Left ventricle myocardium inferior (tissue), 1 donor: ENCODE measurements at places on chromosomes 1 and 21. TPM values are rescaled to one million over a fixed set of nuclear protein-coding genes. Genes with fewer than 3 reads are reported as not detected.

- DNase-seq, result no peak
Observed at GRCh38 chr1:222769181-222769580, 32.2 kb downstream of the FAM177B start.

DNA sequence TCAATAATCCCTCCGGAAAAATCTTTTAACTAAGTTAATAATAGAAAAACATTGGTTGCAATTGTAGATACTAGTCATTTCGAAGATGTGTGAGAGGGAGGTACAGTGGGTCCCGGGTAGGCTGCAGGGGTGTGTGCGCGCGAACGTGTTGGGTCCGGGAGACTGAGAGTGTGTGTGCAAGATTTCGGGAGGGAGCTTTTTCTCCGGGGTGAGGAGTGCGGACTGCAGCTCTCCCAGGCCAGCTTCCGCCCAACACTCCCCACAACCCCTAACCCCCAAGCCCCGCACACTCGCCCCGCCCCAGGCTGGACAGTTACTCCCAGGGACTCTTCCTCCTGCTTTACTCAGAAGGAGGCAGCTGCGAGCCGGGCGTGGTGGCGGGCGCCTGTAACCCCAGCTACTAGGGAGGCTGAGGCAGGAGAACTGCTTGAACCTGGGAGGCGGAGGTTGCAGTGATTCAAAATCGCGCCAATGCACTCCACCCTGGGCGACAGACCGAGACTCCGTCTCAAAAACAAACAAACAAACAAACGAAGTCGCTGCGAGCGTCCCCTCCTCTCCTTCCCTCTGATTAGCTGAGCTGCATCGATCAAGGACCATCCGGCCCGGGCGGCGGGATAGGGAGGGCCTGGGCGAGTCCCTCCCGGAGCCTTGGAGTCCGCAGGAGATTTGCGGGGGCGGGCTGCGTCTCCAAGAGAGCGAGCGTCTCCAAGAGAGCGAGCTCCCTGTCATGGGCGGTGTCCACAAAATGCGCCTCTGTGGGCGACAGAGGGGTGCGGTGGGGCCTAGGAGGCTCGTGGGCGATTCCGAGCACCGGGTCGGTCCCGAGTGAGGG, 28.3 kb upstream of the PPM1J start:
- DNase-seq, result no peak

The NPHS2 gene
- not detected for total RNA-seq

GRCh38 chr1:24101796-24102586, 9.9 kb downstream of the MYOM3 start:
- no peak for DNase-seq

The FCRL5 gene
- total RNA-seq, result not detected

GRCh38 chr1:59006289-59006658, 222.4 kb upstream of the JUN start:
- no peak for DNase-seq

The C4BPA gene
- total RNA-seq, result not detected

DNA sequence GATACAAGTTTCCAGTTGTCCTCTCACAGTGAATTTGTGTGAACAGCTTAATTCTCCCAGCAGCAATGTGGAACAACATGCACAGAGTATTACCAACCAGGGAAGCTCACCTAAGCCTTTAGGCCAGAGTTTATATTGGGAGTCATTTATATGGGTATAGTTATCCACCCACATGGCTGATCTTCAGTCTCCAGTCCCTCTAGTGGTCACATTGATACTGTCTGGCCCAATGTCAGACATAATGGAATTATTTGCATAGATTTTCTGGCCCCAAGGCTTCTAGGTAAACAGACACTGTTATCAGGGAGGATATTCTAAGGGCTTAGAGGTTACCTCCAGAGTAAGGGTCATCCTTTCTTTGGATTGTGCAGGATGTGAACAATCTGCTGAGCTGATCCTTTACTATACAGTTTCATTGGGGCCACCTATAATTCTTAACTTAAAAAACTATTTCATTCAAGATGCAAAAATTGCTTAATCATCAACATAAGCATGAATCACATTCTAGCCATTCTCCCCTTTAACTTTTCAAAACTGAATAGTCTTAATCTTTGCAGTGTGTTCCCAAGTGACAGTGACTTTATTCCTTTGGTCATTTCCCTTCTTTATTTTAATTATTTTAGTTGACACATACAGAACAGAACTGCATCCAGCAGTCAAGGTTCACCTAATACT, 210.9 kb downstream of the LTN1 start:
- DNase-seq, result no peak

DNA sequence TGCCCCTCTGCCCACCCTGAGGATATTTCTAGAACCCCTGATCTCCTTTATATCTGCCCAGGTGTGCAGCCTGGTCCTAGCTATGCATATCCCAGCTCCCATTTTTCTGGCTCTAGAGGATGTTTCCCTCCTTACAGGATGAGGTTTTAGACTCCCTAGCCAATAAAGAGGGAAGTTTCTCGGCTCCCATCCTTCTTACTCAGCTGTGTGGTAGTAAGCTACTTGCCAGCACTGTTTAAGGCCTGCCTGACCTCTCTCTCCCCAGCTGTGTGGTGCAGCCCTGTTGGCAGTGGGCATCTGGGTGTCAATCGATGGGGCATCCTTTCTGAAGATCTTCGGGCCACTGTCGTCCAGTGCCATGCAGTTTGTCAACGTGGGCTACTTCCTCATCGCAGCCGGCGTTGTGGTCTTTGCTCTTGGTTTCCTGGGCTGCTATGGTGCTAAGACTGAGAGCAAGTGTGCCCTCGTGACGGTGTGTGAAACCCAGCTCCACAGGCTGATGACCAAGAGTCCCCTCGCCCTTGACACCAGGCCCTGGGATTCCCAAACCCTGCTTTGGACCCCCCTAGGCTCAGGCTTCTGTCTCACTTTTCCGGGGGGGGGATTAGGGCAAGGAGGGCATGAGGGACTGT, 7.8 kb upstream of the P3R3URF start:
- DNase-seq, result no peak

The AMY2A gene
- not detected for total RNA-seq

- no peak for DNase-seq
Observed at GRCh38 chr1:208204779-208205178, 39.4 kb downstream of the PLXNA2 start.

The PTPRC gene
- 7.5 TPM for total RNA-seq

- no peak for DNase-seq
Observed at GRCh38 chr1:236568285-236568894, 35.9 kb downstream of the HEATR1 start.

GRCh38 chr21:46600305-46600704, 4.6 kb downstream of the S100B start:
- DNase-seq, result no peak

DNA sequence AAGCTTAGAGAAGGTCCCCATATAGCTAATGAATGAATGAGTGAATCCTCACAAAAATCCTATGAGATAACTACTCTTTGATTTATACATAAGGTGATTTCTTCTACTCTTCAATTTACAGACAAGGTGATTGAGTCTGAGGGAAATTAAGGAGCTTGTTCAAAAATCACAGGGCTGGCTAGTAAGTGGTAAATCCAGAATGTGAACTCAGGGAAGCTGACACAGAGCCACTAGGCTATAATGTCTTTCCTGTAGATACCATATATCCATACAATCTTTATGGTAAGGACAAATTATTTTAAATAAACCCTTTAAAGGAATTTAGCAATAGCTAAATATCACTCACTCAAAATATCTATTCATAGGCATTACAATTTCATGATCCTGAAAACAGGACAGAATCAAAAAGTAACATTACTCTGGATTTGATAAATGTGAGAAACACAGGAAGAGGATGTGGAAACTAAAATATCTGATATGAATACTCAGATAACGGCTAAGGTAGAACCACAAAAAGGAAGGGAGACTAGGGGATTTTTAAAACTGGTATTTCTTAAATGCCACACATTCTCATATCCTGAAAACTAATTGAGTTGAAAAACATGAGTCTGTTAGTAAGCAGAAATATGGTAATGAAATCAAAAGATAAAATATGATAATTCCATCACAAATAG, 108.2 kb downstream of the NBPF12 start:
- DNase-seq, result no peak

The CAPN8 gene
- not detected for total RNA-seq

The HUNK gene
- 0.44 TPM for total RNA-seq

DNA sequence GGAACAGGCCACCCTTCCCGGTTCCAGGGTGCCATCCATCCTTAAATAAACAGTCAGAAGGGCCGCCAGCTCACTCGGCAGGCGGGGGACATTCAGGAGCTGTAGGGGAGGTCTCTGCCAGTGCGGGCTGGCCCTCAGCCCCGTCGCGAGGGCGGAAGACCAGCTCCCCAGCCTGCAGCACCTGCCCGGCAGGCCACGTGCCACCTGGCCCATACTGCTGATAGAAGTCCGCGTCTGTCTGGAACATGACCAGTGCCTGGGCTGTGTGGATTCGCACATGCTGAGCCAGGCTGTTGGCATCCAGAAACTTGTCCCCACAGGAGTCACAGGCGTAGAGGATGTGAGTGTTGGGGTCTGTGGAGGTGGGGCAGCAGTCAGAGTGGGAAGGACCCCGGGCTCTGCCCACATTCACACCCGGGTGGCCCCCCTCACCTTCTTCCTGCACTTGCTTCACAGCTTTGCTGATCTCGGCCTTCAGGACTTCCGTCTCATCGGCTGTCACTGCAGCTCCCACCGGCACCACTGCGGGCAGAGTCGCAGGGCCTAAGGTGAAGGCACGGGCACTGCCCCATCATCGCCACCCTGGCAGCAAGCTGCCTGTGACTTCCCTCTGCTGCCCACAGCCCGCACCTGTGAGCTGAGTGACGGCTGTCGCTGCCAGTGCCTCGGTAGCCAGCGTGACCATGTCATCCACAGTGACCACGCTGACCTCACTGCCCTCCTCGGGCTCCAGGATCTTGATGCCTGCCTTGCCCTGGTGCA, 33.8 kb downstream of the ZBTB17 start:
- DNase-seq, result no peak

DNA sequence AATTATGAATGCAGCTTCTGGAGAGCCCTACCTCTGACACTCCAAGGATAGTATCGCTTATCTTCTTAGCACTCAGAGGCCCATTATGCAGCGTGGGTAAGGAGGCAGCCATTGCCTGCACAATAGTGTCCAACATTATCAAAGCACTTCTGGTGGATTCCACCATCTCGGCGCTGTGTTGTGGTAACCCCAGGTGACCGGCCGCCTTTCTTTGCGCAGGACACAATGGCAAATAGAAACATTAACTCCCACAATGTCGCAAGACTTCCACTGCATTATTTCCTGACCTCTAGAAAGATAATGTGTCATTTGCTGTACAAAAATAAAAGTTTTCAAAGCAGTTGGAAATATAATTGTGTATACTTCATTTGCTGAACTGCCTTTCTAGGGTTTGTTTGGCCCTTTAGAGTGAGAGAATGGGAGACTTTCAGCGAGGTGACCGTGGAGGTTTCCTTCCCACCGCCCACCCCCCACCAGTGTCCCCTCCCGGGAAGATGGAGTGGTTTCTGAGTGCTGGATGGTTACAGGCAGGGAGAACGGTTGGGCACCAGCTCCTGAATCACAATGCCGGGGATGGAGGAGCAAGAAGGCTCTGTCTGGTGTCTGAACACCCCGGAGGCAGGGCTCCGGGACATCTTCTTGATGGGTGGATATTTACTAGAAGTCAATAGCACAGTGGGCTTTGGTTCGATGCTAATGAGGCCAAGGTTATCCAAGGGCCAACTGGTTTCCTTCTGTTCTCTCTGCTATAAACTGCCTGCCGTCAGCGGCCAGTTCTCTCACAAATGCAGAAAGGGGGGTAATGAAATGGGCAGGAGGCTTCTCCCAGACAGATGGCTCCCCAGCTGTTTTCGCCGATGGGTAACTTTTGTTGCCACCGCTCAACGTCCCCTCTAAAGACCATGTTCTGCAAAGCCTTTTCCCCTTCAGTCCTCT, 215.4 kb upstream of the PROX1 start:
- DNase-seq, result no peak

The HIVEP3 gene
- total RNA-seq, result 5.7 TPM

DNA sequence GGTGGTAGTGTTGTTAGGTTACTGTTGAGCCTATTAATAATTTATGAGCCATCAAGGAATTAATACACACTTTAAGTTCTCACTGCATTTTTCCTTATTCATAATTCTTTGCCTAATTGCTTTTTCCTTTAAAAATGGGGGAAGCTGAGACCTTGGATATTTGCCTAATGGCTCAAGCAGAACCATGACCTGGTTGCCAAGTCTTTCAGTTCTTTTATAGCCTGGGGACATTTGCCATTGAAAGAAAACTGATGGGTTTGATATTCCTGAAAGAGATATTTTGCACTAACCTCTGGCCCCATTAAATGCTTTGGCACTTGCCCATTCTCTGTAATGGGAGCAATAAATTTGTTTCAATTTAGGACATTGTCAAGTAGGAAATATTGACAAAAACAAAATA, 18.5 kb upstream of the LRRC53 start:
- DNase-seq, result no peak

DNA sequence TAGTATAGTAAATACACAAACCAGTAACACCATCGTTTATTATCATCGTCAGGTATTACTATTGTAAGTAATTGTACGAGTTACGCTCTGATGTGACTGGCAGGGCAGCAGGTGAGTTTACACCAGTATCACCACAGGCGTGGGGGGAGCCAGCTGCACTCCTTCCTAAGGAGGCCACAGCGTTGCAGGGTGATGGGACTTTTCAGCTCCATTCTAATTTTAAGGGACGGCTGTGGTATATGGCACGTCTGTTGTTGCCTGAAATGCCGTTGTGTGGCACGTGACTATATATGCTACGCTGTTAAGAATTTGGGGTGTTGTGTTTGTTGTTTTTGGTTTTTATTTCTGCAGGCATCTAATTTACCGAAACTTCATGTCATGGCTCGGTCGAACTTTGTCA, 164.8 kb upstream of the COL6A1 start:
- no peak for DNase-seq

GRCh38 chr1:229249854-229250644, 20.9 kb upstream of the RAB4A start:
- no peak for DNase-seq

DNA sequence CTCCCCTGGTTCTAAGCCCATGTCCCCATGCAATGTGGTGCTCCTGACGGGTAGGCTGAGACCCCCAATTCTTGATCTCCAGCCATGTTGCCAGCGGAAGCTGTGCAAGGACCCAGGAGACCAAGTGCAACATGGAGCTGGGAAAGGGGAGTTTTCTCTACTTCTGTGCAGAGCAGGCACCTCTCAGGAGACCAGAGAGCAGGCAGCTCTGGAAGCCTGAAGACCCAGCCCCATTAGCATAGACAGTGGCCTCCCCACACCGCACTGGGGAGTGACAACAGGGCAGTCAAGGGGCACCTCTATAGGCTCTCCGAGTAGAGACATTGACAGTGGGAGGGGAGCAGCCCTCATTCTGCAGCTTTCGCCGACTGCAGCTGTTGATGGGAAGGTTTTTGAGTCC, 410.2 kb downstream of the MATN1 start:
- no peak for DNase-seq

DNA sequence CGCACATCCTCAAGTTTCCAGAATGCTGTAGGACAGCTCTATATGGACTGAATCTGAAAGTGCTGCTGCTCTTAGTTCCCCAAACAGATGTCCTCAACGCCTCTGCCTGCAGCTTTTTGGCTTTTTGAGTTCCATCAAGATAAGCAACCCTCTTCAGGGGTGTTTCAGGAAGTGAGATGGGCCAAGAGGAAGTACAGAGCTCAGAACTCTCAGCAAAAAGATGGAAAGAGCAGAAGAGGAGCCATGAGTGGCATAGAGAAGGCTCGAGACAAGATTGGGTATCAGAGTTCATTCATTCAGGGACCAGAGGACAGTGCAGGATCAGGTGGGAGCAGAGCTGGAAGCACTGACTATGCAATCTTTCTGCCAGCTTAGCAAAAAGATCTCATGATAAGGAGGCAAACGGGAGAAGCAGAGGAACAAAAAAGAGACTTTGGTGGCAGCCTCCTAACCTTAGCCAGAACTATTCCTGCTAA, at the start of the genes ADORA3 and TMIGD3:
TSS of gene ADORA3 (minus strand) at position 49 of the 476 bp plus-strand sequence. CDS start 279 bp downstream, outside the sequence.
TSS of gene TMIGD3 (minus strand) at position 49 of the 476 bp plus-strand sequence. CDS start 279 bp downstream, outside the sequence.
- no peak for DNase-seq

GRCh38 chr1:17886386-17886785, 131.3 kb downstream of the ACTL8 start:
- DNase-seq, result no peak

- no peak for DNase-seq
Observed at GRCh38 chr1:184021728-184022127, 15.8 kb downstream of the COLGALT2 start.
